Endothelial cell of umbilical vein (primary cell): ENCODE measurements at places on chromosomes 1 and 21. TPM values are rescaled to one million over a fixed set of nuclear protein-coding genes. Genes with fewer than 3 reads are reported as not detected.

The FCRL1 gene
- not detected in 2 replicates for total RNA-seq

The S100A7A gene
- total RNA-seq, result not detected in 2 replicates

The TRNAU1AP gene
- total RNA-seq, result 46.2 and 49.0 TPM in 2 replicates

The NASP gene
- 149 and 157 TPM in 2 replicates for total RNA-seq

The TFAP2E gene
- 0.18 TPM in 1 of 2 replicates, not detected in the other for total RNA-seq

The SYTL1 gene
- not detected in 2 replicates for total RNA-seq

The SPRR3 gene
- total RNA-seq, result not detected in 2 replicates

The OR6N1 gene
- total RNA-seq, result not detected in 2 replicates

The C8B gene
- total RNA-seq, result not detected in 2 replicates

The CELA3A gene
- total RNA-seq, result not detected in 2 replicates

The HEYL gene
- total RNA-seq, result not detected in 2 replicates
